ENCODE measurements at places on chromosomes 5 and 9. TPM values are rescaled to one million over a fixed set of nuclear protein-coding genes. Genes with fewer than 3 reads are reported as not detected.

CCL21 gene
- not detected for total RNA-seq

SOX30 gene
- total RNA-seq = under 0.01 TPM

LCN9 gene
- total RNA-seq = not detected

CDKN2B-AS1 gene
- total RNA-seq = 10.1 TPM

TMEM171 gene
- total RNA-seq = 27.3 TPM

BARHL1 gene
- not detected for total RNA-seq

IFNA13 gene
- not detected for total RNA-seq

PDE6A gene
- not detected for total RNA-seq

COL23A1 gene
- total RNA-seq = 14.7 TPM

Data from hair follicle dermal papilla cell (primary cell).